ENCODE measurements at places on chromosomes 5 and 9.

- DNase-seq, result no peak
These were observed 278.8 kb downstream of the FSTL4 start for GRCh38 chr5:133333326-133334150.

GRCh38 chr5:9269014-9269413 is 276.9 kb downstream of the SEMA5A start:
- peak; percentile 92 for DNase-seq

- peak; percentile 97 for DNase-seq
These were observed 96.8 kb downstream of the ANKRD18B start for GRCh38 chr9:33620738-33621439.

DNA sequence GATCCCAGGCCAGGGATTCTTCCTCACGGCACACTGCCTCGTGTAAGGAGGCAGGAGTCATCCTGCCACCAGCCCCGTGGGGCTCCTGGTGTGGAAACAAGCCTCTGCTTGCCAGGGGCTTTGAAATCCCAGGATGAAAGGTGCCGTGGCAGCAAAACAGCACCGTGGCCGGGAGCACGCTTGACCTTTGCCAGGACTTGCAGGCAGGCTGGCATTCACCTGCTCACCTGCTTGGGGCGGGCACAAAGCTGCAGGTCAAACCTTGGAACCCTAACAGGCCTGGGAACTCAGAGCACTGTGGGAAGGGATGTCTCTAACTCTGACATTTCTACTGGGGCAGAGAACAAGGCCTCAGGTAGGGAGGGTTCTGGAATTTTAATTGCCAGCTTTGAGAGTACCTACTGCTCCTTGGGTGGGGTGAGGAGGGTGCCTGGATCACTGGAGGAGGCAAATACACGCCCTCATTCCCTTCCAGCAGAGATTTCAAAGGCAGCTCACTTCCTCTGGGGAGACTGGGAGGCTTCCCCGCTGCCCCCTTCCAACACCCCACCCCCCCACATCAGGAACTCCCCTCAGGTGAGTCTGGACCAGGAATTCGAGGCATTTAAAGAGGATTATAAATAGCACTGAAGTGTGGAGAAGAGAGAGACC is 45.6 kb upstream of the STXBP1 start:
- peak; percentile 58 for DNase-seq

DNA sequence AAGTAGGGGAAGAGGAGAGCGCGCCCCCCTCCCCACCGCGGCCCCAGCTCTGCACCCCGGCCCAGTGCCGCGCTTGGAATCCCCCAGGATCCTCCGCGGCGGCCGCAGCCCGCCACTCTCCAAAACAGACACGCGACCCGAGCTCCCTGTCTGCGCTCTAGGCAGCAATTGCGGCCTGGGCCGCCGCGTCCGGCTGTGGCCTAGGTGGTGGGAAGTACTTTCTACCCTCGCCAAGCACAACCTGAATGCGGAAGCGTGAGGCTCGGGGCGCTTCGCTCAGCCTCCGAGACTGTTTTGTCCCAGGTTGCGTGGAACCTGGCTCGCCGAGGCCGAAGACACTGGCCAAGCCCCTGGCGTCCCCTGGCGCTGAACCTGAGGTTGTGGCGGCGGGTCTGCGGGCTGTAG is 3.3 kb upstream of the FOXB2 start:
- DNase-seq, result no peak

- DNase-seq, result no peak
These were observed 428.7 kb downstream of the ISL1 start for GRCh38 chr5:51811883-51812471.

DNA sequence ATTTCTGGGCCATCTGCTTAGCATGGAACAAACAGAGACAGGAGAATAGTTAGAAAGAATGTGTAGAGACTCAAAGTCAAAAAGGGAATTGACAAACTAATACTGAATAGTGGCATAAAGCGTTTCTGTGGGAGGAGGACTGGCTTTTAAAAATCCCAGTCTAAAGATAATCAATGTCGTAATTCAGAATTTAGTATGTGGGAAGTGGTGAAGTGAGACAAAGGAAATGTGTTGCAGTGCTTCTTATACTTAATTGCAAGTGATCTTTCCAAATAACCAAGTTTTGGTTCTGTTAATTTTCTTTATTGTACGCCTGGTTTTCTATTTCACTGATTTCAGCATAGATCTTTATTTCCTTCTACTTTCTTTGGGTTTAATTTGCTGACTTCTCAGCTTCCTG is 133.2 kb downstream of the ENTREP1 start:
- DNase-seq, result no peak

GRCh38 chr5:11483630-11484029 is 420.6 kb downstream of the CTNND2 start:
- no peak for DNase-seq
